ENCODE measurements at places on chromosomes 1 and 21.

GRCh38 chr1:156489166-156489934 lies 11.2 kb downstream of the MEF2D start:
- H3K36me3 ChIP-seq: no peaks in the 10 kb centered on the region
- no peaks in the 10 kb centered on the region for H3K27me3 ChIP-seq
- peak; percentile 42 for DNase-seq
- H3K27ac ChIP-seq: peak overlapping the region; percentile 80
- peaks cover 69% of the 10 kb centered on the region for H3K4me1 ChIP-seq

- no peaks in the 10 kb centered on the region for H3K27me3 ChIP-seq
- no peak overlapping the region for H3K4me3 ChIP-seq
- peaks cover 5% of the 10 kb centered on the region for H3K4me1 ChIP-seq
Observed at GRCh38 chr1:113399062-113399583, 8.8 kb downstream of the MAGI3 start.

GRCh38 chr1:46399307-46399706 lies 5.2 kb downstream of the FAAH start:
- no peaks in the 10 kb centered on the region for H3K36me3 ChIP-seq
- no peak for DNase-seq
- peaks cover 42% of the 10 kb centered on the region for H3K4me1 ChIP-seq
- no peak overlapping the region for H3K4me3 ChIP-seq
- H3K27me3 ChIP-seq: peaks cover 70% of the 10 kb centered on the region
- H3K27ac ChIP-seq: no peak overlapping the region

- no peaks in the 10 kb centered on the region for H3K36me3 ChIP-seq
- DNase-seq: no peak
- peaks cover 4% of the 10 kb centered on the region for H3K27me3 ChIP-seq
- H3K4me1 ChIP-seq: peaks cover 51% of the 10 kb centered on the region
- H3K4me3 ChIP-seq: no peak overlapping the region
- H3K27ac ChIP-seq: no peak overlapping the region
Observed at GRCh38 chr1:58927041-58927721, 143.3 kb upstream of the JUN start.
